HAP-1 (cell line): ENCODE measurements at places on chromosomes 5 and 9.

- no peak for DNase-seq
Observed at GRCh38 chr9:107999011-107999410, 509.4 kb upstream of the KLF4 start.

DNA sequence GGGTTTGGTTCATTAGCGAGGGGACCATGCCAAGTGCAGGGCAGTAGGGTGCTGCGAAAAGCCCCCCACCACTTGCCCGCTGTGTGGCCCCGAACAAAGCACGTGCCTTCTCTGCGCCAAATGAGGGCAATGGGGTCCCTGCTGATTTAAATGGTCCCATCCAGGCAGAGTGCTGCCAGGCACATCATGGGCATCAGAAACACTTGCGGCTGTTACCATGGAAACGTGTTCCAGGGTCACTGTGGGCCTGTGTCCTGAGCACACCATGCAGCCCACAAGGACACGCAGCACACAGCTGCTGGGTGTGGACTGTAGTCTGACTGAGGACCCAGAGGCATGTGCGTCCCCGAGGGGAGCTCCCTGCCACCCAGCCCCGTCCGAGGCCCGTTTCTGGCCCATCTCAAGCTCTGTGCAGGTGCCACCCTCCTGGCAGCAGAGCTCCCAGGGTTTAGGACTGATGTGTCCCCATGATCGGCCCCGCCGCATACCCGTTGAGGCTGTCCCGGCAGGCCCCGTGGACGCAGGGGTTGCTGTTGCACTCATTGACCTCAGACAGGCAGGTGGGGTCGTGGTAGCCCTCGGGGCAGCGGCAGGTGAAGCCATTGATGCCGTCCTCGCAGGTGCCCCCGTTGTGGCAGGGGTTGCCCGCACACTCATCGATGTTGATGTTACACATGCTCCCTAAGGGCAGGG lies 31.3 kb upstream of the SEC16A start:
- DNase-seq, result no peak

DNA sequence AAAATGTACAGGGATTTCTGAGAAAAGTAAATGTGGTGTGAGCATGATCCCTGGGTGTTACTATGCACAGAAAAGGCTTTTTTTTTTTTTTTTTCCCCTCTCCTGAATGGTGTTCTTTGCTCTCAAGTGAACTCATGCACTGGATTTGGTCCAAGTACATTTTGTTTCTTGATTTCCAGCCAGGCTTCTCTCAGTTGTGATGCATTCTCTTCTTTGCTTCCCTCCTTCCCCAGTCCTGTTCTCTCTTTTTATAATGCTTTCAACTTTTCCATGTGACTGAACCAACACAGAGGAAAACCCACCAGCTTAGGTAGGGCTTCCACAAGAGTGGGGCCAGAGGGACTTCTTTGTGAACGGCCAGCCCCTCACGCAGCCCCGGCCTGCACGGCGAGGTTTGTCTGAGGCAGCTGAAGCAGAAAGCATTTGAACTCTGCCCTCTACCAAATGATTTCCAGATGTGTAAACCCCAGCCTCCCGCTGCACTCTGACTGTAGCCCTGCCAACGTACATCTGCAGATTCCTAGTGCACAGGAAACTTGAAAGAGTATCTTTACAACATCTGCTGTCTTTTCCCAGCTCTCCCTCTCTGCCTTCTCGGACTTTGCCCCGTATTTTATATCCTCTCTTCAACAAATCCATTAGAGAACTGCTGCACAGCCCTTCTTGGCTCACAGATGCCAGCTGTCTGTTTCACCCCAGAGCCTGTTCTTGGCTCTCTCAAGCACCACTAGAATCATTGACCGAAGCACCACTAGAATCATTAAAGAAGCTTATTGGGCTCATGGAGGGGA lies 71.8 kb upstream of the CD180 start:
- no peak for DNase-seq

- no peak for DNase-seq
Observed at GRCh38 chr5:131999441-132000240, 11.8 kb downstream of the ACSL6 start.

DNA sequence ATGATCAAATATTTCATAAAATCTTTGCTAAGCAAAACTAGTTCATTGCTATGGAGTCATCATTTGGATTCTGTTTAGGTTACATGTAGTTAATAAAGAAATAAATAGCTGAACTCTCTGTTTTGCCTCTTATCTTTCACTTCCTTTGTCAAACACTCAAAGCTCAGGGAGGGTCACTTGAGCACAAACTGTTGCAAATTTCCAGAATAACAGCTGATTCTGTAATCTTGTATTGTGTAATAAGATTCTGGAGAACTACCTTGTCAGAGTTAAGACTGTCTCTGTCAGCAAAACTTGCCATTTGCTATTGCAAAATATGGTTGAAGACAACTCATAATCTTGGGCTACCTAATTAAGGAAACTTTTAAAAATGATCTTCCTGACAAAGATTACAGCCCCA lies 182.0 kb upstream of the MOCS2 start:
- no peak for DNase-seq

- DNase-seq, result no peak
Observed at GRCh38 chr5:157166214-157167213, at the start of gene GARIN3. Gene GARIN3 (minus strand): TSS chr5:157166264. CDS start chr5:157166168, 96 bp downstream.

- DNase-seq, result no peak
Observed at GRCh38 chr9:110110154-110110553, 97.8 kb downstream of the C9orf152 start.

GRCh38 chr9:2725898-2726649 lies 8.8 kb downstream of the KCNV2 start:
- no peak for DNase-seq

- peak; percentile 25 for DNase-seq
Observed at GRCh38 chr9:84404095-84404686, 63.6 kb upstream of the SLC28A3 start.

DNA sequence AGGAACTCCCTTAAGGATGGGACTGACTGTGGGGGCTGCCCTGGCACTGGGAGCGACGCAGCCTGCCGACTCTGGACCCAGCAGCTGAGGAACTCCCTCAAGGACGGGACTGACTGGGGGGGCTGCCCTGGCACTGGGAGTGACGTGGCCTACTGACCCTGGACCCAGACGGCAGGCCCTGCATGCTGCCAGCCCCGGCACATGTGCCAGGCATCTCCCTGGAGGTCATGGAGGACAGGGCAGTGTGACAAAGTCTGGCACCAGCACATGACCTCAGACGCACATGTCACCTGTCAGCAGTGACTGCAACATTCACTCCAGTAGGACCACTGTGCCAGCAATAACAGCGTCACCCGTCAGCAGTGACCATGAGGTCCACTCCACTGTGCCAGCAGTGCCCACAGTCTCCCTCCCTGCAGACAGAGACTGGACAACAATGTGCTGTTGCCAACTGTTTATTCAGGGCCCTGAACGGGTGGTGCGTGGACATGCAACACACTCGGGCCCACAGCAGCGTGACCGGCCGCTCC lies 4.5 kb downstream of the FBXW5 start:
- no peak for DNase-seq

DNA sequence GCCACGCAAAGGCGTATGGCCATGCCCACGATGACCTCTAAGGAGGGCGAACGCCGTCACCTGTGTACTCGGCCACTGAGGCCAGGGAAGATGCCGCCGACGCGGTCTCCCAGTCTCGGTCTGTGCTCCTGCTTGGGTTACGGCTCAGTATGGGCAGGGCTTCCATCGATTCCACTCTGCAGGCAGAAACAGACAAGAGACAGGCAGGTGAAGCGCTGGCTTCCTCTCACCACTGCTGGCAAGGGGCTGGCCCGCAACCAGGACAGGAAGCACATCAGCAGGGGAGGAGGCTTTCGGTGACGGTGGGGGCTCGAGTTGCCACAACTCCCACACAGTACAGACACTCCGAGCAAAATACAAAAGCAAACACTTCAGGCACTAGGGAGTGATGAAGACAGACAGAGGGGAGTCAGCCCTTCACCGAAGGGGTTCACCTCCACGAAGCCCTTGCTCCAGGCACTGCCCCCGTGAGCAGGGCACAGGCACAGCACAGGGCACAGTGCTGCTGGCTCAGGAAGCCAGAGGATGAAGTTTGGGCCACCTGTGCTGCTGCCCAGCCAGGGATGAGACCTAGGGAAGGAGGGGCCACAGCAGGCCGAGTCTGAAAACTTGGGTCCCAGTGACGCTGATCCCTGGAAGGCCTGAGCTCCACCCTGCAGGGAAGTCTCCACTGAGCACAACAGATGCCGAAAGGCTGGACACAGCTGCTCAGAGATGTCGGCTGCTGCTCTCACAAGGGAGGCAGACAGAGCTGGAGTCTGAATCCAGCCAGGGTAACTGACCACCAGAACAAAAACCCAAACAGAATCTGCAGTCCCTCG lies 91.3 kb downstream of the CAMSAP1 start:
- no peak for DNase-seq

DNA sequence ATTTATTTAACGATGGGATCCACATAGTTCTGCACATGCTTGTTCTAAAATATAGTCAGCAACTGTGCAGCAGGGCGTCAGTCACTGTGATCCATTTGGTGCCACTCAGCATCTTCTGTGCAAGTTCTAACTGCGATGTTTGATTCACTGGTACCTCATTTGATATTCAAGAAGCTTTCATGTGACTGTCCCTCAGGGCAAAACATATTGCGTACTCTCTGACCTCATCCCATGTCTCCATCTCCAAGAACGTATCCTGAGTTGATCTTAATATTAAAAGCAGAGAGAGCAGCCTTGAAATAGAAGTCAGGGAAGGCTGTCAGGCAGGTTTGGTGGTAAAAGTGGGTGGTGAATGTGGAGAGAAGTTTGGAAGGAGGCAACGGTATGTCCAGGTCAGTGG lies 116.5 kb upstream of the ATP10B start:
- no peak for DNase-seq

- no peak for DNase-seq
Observed at GRCh38 chr9:114290561-114290986, 32.3 kb upstream of the ORM1 start.

- DNase-seq, result no peak
Observed at GRCh38 chr5:123091298-123092222, 2.5 kb downstream of the PRDM6 start.

- DNase-seq, result no peak
Observed at GRCh38 chr9:89038382-89039103, 47.3 kb downstream of the S1PR3 start.

DNA sequence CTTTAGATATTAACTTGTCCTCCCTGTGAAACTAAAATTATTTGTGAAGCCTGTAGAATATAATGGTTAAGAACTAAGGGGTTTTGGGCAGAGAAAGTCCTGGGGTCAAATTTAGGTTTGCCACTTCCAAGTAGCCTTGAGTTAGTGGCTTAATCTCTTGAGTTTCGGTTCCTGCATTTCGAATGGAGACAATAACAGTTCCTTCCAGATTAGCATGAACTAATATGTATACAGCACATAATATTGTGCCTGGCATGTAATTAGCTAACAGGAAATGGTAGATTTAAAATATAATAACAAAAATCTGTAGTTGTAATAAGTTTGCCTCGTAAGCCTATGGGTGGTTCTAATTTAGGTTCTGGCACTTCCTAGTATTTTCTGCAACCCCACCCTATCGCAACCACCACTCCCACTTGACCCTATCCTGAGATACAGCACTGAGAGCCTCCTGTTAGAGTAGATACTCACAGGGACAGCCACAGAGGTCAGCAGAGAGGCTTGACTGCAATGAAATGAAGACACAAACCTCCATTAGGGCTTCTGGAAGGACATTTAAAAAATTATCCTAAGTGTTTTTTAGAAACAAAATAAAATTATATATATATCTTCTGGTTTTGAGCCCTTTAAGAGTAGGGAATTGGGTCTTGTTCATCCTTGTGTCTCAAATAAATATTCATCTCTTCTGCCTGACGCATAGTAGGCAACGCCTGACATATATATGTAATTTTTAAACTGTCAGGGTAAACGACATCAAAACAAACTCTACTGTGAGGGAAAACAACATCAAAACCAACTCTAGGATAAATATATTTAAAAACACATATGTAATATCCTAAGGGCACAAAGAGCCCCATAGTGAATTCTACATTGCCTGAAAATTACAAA lies 8.5 kb downstream of the SPINK9 start:
- DNase-seq, result no peak

DNA sequence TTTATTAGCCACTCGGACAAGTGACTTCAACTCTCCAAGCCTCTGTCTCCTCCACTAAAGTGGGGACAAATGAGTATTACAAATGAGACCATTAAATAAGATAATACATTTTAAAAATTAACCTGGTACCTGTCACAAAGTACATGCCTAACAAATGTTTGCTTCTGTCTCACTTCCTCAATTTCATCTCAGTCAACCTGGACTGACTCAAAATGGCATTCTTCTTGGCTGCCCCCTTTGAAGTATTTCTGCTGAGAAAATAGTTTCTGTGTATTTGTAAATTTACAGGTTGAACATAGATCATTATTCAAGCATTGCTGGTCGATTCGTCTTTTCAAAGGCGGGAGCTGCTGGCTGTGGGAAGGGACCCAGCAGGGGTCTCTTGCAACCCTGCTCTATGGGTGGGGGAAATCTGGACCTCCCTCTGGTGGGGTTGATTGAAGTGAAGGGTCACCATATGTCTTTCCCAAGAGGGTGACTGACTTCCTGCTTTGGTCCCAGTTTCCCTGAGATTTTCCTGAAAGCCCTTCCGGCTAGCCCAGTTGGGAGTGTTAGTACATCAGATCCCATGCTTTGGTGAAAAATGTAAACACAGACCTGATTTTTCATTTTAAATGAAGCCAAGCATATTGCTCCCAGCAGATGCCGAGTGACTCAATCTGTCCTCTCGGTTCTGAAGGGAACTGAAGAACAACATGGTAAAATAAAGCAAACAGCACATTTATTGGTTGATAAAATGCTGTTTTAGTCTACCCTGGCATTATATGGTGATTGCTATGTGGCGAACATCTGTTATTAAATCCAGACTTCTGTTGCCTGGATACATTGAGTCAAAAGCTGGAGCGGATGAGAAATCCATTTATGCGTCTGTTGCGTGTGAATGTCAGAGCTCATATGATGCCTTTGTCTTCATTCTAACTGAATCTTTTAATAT lies 73.0 kb downstream of the KCNIP1 start:
- DNase-seq, result no peak

DNA sequence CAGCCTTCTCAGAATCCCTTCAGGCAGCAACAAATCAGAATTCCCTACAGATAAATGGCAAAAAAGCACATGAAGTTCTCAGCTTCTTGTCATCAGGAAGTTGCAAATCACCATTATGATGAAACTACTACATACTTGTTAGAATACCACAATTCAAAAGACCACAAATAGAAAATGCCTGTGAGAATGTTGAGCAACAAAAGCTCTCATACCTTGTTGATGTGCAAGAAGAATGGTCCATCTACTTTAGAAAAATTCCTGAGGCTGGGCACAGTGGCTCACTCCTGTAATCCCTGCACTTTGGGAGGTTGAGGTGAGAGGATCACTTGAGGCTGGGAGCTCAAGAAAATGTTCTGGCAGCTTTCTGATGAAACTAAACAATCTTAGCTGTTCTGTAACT lies 278.1 kb downstream of the ICE1 start:
- no peak for DNase-seq

DNA sequence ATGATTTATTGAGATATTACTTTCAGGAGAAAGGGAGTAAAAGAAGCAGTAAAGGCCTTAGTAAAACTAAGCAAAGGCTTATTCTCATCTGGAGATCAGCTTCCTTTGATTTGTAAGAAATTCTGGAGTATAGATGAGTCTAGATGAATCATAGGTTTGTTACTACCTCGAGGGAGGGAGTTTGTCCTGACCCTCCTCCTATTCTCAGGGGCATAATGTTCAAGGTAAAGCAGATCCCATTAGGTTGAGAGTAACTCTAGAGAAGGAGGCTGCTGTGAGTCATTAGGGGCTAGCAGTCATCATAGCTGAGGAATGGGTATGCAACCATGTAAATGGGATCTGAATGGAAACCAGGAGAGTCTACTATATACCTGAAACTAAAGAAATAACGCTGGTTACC lies 155.5 kb upstream of the MOCS2 start:
- DNase-seq, result no peak

GRCh38 chr5:14729448-14730385 lies 65.2 kb downstream of the OTULIN start:
- DNase-seq, result no peak
